Stimulated activated CD4-positive, alpha-beta T cell treated with anti-CD3 and anti-CD28 coated beads, Interleukin-4, amount 100 ng/mL, for 48 hours (primary cell): ENCODE measurements at places on chromosomes 5 and 9.

DNA sequence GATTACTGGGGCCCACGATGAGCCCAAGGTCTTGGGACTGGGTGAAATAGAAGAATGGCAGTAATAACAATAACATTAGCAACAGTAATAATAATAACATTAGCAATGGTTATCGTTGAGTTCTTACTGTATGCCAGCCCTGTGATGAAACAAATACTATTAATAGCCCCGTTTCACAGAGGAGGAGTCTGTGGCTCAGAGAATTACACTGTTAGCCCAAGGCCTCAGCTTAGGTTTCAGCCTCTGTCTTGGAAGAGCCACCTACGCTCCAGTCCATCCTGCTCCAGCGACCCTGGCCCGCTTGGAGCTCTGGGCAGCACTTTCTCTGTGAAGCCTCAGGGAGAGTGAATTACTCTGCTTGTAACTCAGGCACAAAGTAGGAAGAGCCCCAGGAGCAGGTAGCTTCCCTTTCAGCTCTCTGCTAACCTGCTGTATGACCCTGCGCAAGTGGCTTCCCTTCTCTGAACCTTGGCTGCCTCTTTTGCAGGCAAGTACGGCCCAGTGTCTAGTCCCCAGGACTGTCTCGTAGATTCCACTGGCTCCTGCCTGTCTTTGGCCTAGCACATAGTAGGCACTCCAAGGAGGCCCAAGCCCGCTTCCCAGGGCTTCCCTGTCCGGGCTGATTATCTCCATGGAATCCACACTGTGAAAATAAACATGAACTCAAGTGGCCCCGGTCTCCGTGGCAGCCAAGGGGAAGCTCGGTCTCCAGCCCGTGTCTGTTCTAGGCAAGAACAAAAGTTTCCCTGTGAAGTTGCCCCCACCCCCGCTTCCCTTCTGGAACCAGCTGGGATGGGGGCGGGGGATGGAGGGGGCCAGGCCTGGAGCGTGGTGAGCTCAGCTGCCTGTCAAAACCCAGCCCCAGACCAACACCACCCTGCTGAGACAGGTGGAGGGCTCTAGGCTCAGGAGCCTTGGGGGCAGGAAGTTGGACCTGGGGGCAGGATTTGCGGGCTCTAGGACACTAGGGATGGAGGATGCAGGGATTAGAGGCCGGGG, 26.2 kb upstream of the LMX1B start:
- no peak for DNase-seq

DNA sequence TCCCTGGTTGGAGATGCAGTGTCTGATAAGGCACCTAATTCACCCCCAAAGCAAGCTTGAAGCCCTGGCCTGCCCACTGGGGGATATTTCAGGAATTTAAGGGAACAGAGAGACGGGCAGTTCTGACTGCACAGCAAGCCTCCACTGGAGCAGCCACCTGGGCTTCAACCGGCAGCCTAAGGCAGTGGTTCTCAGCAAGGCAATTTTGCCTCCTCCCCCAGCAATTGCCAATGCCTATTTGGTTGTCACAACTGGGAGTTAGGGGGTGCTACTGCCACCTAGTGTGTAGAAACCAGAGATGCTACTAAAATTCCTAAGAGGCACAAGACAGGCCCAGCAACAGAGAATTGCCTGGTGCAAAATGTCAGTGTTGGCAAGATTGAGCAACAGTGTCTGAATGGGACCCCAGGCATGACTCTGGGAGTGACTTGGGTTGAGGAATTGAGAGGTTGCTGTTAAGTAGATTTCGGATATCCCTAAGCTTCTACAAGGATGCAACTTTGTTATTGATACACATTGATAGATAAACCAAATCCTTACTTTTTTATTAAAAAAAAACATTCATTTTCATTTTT, 58.7 kb upstream of the CTSL start:
- no peak for DNase-seq

DNA sequence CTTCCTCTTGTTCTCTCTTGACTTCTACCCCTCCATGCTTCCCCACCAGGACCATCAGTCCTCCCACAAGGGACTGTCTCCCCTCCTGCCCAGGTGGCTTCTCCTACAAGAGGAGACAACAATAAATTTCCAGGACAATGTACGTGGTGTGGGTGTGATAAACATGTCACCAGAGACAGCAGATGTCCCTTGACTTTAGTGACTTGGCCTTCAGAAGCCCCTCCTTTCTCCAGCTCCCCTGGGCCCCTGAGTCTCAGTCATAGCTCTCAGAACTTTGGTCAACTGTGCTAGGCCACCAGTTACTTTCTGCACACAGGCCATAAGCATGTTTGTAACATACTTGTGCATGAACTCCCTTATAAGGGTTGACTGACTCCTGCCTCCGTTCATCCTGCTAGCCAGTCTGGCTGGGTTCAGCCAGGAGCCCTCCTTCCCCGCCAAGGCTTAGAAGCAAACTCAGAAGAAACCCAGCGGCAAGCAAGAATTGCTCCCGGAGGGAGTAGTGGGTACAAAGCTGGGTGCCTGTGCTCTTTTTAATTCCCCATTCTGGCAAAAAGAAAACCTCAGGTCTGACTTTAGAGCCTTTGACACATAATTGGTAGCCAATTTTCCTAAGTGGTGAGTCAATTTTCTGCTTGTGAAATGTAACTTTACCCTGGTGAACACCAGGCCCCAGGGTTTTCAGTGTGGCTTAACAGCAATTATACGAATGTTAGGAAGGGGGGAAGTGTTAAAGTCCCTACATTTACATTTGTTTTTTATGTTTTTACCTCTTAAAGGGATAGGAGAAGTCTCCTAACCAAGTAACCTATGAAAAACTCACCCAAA, 49.2 kb downstream of the EBF1 start:
- DNase-seq: no peak

DNA sequence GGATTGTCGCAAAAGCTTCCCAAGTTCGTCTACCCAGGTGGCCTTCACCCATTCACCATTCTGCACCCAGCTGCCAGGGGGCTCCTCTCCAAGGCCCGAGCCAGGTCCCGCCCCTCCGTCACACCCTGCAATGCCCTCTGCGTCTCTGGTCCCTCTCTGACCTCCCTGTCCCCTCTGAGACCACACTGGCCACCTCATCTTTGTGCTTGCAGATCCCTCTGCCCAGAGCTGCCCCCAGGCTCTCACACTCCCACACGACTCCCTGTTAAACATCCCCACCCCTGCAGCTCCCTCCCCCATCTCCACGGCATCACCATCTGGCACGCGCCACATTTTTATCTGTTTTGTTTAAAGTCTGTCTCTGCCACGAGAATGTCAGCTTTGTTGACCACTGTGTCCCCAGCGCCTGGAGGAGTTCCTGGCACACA, 243.6 kb downstream of the PBX3 start:
- DNase-seq: no peak

GRCh38 chr5:119789406-119790117, 160.2 kb downstream of the FAM170A start:
- DNase-seq: no peak

GRCh38 chr9:119343059-119343990, 25.9 kb downstream of the BRINP1 start:
- DNase-seq: no peak

DNA sequence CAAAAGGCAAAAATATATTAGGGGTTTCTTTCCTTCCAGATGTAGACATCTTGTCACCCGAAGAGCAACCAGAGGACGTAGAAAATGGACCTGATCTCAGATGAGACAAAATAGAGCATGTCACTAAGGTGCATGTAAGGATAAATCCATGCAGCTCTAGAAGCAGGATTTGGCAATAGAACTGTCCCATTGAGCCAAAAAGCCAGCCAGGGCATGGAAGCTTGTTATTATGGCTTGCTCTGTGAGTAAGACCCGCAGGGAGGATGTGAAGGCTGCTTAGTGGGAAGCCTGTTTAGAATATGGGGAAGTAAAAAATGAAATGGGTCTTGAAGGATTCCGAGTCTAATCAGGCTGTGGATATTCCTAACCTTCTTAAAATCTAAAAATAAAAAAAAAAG, 165.6 kb upstream of the MPDZ start:
- no peak for DNase-seq

GRCh38 chr9:84807870-84808390, 138.4 kb downstream of the NTRK2 start:
- no peak for DNase-seq

DNA sequence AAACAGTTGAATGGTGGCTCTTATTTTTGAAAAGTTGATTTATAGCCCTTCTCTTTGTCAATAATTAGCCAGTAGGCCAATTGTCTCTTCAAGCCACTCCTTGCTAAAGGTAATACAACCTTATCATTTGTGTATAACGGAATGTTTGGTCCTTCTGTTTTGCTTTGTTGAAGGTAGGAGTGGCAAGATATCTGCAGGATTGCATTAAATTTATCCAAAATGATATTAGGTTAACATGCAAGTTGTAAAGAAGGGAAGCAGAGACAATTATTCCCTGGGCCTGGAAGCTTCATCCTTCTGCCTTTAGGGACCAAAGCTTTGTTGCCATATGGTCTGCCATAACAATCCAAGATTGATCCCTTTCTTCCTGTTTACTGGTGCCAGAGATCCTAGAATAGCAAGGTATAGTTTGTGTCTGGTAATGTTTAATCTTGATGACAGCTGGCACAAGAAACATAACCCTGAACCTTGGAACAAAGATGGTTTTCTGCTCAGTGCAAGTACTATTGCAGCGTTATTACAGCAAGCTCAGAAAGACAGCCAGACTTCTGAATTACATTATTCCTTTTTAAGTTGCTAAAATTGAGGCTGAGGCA, 15.5 kb upstream of the FSD1L start:
- no peak for DNase-seq

- no peak for DNase-seq
Observed at GRCh38 chr5:148790545-148791333, 35.7 kb upstream of the ADRB2 start.

- no peak for DNase-seq
Observed at GRCh38 chr5:134458234-134459009, 46.7 kb upstream of the CDKN2AIPNL start.

DNA sequence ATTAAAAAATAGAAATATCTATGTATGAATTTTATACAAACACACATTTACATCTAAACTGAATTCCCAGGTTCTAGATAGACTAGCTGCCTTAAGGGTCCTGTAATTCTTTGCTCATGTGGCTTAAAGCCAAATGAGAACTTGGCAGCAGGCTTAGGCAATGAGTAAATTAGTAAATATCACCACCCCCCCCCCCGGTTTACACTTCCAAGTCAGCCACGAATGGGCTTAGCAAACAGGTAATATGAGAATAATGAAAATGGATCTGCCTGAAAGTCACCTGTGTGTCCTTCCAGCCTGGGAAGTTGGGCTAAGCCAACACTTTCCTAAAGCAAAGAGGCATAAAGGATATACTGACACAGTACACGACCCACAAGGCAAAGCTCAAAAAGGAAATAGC, 108.6 kb downstream of the KLHL3 start:
- no peak for DNase-seq

DNA sequence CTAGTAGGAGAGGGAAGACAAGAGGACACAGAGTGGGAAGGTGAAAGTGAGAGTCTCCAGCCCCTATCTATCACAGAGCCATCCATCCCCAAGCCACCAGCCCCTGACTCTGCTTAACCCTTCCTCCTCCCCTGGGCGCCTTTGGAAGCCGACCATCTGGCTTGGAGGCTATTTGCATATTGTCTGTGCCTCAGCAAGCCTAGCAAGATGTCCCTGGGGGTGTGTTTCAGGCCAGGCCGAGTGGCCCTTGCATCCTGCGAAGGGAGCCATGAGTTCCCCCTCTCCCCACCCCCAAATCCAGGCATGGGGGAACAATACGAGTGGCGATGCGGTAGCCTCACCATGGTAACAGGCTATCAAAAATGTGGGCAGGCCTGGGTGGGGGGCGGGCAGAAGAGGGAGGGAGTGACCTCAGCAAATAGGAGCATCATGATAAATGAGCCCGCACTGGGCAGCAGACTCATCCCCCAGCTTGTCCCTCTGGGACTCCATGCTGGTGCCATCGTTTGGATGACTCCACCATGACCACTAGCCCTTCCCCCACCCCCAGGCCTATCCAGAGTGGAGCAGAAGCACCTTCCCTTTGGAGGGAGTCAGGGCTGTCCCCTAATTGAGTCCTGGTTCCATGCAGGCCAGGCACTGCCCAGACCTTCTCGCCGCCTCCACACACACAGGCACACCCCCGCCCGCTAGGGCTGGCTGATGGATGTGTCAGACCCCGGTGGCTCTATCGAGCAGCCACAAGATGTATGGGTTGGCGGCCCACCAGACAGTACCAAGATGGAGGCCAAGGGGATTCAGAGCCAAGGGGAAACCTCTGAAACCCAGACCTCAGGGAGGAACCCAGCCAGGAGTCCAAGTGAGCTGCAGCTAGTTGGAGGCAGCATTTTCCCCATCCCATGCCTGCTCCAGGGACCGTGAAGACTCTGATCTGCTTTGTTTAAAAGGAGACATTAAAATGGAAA, 14.6 kb downstream of the URM1 start:
- DNase-seq: no peak

DNA sequence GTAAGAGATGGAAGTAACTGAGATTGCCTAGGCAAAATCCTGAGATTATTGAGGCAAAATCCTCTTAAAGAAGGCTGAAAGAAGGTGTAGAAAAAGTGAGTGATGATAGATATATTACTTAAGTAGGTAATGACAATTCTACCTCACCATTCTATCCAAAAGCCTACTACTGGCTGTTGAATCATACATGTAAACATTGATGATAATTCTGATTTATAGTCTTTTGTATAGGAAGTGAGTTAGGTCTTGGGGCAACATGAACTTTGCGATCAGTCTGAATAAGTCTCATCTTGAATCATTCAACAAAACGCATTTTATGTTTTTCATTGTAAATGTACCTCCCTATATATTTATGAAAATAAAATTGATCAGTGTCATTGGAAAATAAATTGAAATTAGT, 99.6 kb downstream of the PARP8 start:
- DNase-seq: no peak

DNA sequence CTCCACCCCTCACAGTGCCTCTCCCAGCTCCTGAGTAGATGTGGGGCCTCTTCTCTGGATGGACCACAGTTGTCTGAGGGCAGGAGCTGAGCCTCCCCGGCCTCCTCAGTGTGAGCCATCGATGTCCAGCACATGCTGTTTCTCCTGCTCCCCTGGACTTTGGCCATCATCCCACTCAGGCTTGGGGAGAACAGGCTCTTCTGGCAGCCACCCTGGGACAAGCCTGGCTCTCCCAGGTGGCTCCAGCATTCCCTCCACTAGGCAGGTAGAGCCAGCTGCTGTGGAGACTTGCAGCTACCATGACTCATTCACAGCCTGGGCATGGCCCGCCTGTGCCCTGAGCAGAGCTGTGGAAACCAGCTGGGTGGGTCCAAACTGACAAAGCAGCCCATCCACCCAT, 77.0 kb downstream of the CSNK1A1 start:
- no peak for DNase-seq

- no peak for DNase-seq
Observed at GRCh38 chr9:123337971-123338370, 18.0 kb upstream of the CRB2 start.

DNA sequence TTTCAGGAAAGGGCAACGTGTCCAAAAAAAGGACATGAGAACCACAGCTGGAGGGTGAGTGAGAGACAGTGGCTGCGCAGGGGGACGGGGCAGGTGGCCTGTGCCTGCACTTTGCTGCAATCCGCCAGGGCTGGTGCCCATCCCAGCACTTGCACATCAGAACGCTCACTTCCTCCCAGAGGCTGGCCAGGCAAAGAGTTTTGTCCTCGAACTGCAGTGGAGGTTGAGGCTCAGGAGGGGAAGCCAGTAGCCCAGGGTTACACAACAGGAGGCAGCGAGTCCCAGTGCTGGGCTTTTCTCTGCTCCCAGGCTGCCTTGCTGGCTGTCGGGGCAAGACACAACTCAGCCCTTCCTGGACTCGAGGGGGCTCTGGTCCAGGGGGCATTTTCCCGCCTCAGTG, 33.1 kb downstream of the CRB2 start:
- no peak for DNase-seq

- no peak for DNase-seq
Observed at GRCh38 chr9:11352612-11353011, 739.8 kb upstream of the PTPRD start.
